ENCODE measurements at places on chromosomes 1 and 21.

DNA sequence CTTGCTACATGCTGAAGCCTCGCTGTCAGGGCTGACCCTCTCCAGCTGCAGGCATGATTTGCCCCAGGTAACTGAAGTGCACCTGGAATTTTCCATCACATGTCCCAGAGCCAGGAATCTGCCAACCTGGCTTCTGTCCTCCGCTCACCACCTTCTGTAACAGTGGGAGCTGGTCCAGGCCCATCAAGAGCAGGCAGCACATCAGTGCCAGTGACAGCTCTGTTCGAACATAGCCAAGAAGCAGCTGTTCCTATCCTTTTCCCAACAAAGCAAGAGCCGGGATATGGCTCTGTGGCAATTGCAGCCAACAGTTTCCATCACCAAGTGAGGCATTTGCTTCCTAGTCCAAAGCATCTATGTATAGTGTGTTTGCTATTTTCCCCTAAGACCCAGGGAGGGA lies 42.2 kb upstream of the KANK4 start:
- DNase-seq = no peak

DNA sequence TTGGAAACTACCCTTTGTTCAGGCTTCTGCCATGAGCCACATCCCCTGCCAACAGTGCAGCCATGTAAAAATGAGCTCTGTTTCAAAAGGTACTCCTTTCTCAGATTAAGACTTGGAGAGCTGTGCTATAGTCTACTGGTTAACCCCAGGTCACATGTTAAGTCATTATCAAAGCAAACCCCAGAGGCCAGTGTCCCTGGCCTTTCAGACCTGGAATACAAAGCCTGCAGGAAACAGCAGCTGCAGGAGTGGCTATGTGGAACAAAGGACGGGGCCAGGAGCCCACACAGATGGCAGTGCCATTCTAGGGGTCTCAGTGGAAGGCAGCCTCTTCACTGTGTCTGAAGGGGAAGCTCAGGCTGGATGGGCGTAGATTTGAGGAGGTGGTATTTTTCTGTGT lies 6.7 kb downstream of the ZNF496 start:
- DNase-seq = no peak

DNA sequence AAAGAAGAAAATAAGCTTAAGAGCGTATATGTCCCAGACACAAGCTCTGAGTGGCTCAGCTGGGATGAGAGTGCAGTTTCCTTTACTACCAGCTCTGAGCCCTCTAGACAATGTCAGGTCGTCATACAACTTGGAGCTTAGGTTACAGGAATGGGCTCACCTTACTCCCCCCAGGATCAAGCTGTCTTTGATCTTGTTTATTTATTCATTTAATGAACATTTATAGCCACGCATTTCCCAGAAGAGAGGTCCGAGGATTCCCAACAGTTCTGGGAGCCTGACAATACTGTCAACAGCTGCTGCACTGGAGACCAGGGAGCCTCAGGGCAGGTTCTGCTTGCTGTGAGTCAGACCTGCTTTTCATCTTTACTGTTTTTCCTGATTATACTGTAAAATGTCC lies 378.9 kb downstream of the PLPP3 start:
- no peak for DNase-seq

DNA sequence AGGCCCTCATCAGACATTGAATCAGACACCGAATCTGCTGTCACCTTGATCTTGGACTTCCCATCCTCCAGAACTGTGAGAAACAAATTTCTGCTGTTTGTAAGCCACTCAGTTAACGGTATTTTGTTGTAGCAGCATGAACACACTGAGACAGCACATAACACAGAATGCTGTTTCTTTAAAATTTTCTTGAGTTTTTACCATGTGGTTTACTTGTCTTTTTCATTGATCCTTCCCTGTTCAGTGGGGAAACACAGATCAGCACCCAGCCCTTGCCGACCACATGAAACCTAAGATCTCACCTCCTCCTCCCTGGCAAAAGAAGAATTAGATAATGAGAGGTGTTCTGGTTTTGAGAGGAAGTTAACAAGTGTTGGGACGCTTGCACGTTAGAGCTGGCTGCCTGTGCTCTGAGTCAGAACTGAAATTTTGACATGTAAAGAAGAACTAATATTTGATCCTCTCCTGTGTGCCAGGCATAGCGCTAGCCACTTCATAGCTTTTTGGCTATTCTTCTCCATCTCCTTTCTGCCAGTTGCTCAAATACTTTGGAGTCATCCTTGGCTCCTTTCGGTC lies 179.6 kb downstream of the DHRS3 start:
- no peak for DNase-seq

- DNase-seq = no peak
Observed at GRCh38 chr1:175498002-175498401, 245.4 kb downstream of the TNR start.

DNA sequence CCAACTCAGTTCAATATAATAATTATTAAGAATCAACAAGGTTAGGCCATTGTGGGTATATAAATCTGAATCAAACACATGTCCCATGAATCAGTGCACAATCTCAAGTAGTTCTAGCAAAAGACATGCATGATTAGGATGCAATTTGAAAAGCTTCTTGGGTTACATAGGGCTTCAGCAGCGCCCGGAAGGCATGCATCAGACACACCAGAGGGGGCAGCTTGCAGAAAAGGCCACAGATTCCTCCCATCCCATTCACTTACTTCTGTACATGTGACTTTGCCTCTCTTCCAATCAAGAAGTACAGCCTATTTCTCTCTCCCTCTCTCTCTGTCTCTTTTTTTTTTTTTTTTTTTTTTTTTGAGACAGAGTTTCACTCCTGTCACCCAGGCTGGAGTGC lies 91.8 kb downstream of the KCNN3 start:
- DNase-seq = no peak

GRCh38 chr1:8816264-8816663 lies 1.2 kb downstream of the RERE start:
- DNase-seq = no peak

GRCh38 chr1:19006000-19006399 lies 49.5 kb upstream of the IFFO2 start:
- no peak for DNase-seq

DNA sequence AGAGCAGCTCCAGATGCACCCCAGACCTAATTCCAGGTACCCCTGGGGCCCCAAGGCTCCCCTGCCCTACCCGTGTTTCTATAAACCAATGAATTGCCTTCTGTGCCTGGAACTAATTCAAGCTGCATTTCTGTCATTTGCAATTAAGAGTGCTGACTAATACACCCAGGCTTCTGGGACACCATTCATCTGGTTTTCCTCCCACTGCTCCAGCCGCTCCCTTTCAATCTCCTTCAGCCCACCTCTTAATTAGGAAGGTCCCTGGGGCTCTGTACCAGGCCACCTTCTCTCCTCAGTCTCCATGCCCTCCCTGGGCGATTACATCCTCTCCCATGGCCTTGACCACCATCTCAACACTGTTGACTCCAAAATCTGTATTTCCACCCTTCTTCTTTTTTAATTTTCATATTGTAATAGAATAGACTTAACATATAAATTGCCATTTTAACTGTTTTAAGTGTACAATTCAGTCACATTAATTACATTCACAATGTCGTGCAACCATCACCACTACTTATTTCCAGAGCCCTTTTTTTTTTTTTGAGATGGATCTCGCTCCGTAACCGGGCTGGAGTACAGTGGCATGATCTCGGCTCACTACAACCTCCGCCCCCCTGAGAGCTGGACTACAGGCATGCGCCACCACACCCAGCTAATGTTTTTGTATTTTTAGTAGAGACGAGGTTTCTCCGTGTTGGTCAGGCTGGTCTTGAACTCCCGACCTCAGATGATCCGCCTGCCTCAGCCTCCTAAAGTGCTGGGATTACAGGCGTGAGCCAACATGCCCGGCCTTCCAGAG lies 9.2 kb upstream of the GJB3 start:
- DNase-seq = no peak

GRCh38 chr1:173365341-173365740 lies 111.8 kb upstream of the PRDX6 start:
- no peak for DNase-seq

- DNase-seq = no peak
Observed at GRCh38 chr1:193629875-193630274, 443.5 kb upstream of the B3GALT2 start.

DNA sequence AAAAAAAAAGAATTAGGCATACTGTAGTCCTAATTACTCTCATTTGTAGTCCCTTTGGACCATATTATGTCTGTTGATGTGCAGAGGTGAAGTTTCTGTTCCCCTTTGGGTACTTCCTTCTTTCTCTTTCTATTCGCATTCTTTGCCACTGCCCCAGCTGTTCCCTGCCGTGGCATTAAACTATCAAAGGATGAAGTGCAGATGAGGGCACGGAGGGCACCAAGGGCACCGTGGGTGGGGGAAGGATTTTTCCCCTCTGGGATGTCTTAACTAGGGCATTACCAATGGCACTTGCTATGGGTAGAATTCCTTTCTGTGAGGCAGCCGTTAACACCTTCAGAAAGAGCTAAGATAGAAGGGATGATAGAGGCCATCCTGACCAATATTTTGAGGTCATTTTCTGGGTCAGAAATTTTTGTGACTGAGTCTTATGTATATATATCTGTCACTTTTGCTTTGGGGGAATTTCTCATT lies 4.9 kb upstream of the MAPKAPK2 start:
- no peak for DNase-seq

- DNase-seq = no peak
Observed at GRCh38 chr1:7289694-7290093, 481.4 kb upstream of the VAMP3 start.

DNA sequence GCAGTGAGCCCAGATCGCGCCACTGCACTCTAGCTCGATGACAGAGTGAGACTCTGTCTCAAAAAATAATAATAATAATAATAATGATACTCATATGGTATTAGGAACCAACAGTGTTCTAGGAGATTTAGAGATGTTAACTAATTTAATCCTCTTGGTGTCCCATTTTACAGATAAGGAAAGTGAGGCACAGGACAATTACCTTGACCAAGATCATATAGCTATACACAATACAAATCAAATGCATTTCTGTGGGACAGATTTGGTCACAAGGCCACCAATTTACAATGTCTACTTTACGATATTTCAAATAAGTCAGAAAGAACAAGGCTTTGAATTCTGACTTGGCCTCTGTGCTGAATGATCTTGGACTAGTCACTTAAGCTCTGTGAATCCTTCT lies 2.2 kb upstream of the ZMYM4 start:
- DNase-seq = no peak
